GOT3 (cell line): ENCODE measurements at places on chromosomes 3 and 15.
A peak's percentile ranks its signal among the peaks of the same experiment; 100 is the strongest.

DNA sequence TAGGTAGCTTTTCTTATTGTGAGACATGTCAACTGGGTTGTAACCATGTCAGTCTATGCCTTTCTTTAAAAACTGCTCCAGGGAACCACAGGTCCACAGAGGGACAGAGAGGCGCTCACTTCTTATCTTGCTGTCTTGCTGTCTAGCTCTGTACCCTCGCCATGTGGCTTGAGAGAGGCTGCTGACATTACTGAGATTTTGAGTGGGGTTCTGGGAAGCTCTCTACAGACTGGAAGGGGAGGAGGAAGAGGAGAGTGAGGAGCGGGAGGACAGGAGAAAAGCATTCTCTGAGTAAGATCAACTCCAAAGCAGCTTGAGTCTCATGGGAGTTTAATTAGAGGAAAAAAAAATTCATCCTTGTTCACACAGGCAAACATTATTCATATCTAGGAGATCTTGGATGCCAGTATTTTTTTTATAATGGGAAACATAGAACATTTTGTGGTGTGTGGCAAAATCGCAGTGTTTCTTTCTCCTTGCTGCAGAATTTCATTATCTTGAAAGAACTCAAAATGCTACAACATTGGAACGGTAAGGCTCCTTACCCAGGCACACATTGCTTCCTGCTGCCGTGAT, 1037.0 kb upstream of the NR2F2 start:
- DNase-seq, result no peak

DNA sequence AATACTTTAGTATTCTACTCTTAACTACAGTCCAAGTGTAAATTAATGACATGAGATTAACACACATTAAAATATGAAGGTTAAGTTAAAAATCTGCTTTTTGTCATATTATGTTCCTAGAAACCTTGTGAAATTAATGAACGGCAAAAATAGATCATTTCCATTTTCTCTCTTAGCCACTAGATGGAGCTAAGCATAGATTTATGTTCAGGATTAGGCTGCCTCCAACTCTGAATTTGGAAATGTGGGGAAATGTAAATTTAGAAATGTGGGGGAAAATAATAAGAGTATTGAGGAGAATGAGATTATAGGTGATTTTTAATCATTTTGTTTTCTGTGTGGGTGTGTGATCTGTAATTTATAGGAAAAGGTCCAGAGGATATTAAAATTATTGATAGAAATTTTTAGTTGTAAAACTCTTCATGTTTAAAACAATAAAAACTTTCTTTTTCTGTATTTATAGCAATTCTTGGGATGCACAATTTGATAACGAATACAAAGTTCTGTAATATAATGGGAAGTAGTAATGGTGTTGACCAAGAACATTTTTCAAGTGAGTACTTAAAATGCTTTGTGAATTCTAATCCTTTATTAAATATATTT, 59.2 kb downstream of the TMOD3 start:
- no peak for DNase-seq

GRCh38 chr3:44883999-44884431, 9.6 kb downstream of the TGM4 start:
- peak; percentile 40 for DNase-seq

GRCh38 chr3:23913873-23914743, 2.7 kb downstream of the NKIRAS1 start:
- no peak for DNase-seq

DNA sequence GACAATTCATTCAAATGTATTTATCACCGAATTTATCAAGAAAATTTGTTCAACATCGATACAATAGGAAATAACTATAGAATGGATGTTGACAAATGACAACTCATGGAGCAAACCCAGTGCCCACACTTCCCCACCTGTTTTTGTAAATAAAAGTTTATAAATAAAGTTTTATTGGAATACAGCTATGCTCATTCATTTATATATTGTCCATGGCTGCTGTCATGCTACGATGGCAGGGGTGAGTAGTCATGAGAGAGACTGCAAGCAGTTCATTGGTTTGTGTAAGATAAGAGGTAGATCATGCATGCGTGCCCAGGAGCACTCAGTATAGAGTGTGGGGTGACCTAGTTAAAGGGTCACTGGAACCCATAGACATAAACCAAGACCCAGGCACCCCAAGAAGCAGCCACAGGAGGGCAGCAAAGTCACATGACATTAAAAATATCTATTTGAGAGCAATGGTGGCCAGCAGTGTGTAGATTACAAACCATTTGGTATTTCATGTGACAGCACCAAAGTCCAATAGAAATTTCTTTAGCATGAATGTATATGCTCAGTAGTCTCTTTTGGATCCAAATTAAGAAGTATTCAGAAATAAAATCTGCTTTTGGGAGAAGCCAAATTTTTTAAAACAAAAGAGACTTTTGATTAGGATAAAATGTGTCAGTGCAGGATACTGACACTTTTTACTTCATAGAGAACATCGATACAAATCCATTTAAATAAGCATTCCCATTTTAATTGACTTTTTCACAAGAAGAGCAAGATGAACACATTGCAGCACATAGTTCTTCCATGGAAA, 794.8 kb downstream of the MCTP2 start:
- DNase-seq, result no peak

GRCh38 chr3:159030138-159030670, 228.3 kb downstream of the MFSD1 start:
- no peak for DNase-seq

- DNase-seq, result no peak
Measured at GRCh38 chr15:56038015-56038414, 44.6 kb upstream of the NEDD4 start.

DNA sequence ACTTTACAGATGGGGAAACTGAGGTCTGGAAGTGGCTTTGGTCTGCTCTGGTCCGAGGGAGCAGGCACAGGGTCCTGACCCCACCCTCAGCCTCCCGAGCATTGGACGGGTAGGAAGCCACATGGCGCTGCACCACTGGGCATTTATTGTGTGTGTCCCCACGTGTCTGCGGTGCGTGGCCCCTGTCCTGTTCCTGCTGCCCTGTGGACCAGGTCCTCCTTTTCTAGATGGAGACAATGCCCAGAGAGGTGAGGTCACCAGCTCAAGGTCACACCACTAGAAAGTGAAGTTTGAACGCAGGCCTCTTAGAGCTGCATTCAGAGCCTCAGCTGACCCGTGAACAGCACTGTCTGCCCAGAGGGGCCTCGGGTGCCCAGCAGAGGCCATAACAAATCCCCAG, 26.8 kb downstream of the DUSP7 start:
- no peak for DNase-seq

DNA sequence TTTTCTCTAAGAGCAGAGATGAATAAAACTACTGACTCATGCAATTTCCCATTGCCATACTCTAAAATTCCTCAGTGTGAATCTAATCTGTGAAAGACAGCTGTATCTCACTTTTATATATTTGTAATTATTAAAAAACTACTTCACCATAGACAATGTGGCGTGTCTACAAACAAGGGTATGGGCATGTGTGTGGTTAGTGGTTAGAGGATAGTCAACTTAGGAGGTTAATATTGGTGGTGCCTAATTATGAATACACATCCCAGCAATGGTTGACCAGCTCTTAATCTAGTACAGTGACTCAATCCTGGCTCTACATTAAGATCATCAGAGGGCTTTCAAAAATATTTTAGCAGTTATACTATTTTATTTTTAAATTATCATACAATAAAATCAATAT, 94.5 kb downstream of the GOLIM4 start:
- no peak for DNase-seq

GRCh38 chr3:18119866-18120265, 305.3 kb downstream of the SATB1 start:
- DNase-seq, result no peak

DNA sequence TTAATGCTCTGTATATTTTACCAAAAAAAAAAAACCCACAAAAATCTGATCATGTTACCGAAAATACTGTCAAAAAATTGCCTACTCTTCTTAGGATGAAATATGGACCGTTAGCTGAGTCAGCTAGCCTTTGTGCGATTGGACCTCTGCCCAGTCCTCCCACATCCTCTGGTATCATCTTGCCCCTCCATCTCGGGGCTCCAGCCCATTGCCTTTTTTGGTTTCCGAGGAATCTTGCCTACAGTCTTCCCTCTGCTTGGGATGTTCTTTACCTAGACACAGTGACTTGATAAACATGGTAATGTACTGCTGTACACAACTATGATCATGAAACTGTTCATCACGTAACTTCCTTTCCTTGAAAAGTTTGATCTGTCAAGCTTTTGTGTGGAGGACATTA, 371.4 kb downstream of the SV2B start:
- no peak for DNase-seq

DNA sequence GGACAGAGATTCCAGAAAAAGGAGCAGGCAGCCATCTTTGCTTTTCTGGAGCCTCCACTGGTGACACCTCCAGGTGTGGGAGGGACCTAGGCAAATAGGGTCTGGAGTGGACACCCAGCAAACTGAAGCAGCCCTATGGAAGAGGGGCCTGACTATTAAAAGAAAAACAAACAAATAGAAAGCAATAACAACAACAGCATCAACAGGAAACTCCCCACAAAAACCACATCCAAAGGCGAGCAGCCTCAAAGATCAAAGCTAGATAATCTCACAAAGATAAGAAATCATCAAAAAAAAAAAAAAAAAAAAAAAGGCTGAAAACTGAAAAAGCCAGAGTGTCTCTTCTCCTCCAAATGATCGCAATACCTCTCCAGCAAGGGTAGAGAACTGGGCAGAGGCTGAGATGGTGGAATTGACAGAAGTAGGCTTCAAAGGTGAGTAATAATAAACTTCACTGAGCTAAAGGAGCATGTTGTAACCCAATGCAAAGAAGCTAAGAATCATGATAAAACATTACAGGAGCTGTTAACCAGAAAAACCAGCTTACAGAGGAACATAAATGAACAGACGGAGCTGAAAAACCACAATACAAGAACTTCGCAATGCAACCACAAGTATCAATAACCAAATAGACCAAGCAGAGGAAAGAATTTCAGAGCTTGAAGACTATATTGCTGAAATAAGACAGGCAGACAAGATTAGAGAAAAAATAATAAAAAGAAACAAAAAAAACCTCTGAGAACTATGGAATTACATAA, 225.4 kb downstream of the CTNNB1 start:
- no peak for DNase-seq

DNA sequence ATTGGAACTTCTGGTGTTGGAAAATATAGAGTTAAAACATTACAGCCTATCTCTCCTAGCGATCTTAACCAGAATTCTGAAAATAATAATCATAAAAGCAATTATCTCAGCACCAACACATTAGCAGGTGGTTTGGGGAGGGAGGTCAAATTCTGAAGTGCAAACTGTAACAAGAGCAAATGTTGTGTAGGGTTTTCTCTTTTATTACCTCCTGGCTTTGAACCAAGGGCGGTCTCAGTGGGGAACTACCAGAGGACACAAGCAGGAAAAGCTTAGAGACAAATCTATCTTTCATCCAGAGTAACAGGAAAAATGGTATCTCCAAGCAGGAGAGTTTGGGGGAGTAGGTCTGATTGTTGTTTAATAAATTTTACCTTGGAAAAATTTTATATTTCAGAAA, 5.5 kb upstream of the ARRDC4 start:
- DNase-seq, result no peak

DNA sequence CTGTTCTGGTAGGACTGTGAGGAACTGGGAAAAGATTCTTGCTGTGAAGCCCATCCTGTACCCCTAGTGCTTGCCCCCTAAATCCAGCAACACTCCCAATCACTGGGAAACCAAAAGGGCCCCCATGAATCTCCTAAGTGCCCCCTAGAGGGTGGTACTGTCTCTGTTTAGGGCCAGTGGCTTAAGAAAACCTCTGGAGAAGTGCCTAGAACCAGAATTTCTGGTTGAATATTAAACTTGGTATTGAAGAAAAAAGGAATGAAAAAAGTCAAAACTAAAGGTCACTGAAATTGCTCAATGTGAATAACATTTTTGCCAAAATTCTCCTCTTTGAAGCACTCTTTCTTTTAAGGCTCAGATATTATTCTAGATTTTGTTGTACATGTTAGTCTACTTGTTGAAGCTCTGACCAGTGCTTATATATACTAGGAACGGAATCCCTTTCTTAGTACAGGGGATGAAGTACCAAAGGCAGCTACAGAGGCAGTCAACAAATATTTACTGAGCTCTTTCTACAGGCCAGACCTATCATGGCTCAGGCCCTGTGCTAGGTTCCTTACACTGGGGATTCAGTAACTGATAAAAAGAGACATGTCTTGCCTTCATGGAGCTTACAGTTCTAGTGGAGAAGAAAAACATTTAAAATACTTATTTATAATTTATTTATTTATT, 138.8 kb downstream of the MYLK start:
- no peak for DNase-seq

- no peak for DNase-seq
Measured at GRCh38 chr3:145133281-145133680, 1027.7 kb downstream of the PLOD2 start.

DNA sequence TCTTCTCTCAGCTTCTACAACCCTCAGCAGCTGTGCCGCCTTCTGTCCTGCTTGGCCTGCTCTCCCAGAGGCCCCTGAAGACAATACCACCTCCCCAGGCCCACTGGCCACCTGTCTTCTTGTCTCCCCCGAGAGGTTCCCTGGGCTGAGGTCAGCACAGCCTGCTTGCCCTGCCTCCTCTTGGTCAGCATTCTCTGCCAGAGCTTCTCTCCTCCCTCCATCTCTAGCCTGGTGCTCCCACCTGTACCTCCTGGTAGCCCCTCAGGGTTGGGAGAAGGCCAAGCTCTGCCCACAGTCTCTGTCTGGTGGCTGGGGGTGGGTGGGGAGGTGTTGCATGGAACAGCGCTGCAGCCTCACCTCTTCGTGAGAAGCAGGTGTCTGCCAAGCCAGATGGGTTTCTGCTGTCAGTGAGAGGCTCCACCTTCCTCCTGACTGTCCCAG, 5.6 kb upstream of the ISLR start:
- no peak for DNase-seq

DNA sequence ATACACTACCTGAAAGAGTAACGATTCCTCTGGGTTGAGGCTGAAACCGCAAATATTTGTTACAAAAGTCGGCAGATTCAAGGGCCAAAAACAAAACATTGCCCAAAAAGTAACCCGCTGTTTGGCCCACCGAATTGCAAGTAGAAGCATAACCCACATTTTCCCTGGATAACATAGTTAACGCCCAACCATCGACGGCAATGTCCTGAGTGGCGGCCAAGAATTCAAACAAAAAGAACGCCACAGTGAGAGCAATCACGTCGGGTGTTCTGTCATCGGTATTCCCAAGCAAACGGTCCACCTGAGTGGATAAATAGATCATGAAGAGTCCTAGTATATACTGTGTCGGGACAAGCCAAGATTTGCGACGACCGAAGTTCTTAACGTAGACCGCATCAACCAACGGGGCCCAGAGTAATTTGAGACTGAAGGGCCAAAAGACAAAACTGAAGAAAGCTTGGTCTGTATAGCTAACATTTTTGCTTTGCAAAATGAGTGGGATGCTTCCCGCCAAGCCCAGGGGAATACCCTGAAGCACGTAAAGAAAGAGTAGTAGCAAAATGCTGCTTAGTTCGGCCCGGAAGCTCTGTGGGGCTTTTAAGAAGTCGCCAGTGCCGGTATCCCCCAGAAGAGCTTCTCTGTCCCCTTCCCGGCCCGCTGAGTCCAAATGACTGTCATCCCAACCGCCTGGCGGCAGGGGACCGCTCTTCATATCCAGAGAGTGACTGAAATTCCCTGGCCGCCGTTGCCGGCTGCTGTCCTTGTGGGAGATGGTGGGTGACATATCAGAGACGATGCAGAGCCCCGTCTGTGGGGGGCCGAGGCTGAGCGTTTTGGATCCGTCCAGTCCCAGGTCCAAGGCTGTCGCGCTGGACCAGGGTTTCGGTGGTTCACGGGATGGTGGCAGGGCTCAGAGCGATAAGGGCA, 750 bp downstream of the SLC33A1 start:
- no peak for DNase-seq
